Stimulated activated CD8-positive, alpha-beta memory T cell treated with anti-CD3 and anti-CD28 coated beads, Interleukin-4, amount 100 ng/mL, for 24 hours (primary cell): ENCODE measurements at places on chromosomes 12 and 14.

DNA sequence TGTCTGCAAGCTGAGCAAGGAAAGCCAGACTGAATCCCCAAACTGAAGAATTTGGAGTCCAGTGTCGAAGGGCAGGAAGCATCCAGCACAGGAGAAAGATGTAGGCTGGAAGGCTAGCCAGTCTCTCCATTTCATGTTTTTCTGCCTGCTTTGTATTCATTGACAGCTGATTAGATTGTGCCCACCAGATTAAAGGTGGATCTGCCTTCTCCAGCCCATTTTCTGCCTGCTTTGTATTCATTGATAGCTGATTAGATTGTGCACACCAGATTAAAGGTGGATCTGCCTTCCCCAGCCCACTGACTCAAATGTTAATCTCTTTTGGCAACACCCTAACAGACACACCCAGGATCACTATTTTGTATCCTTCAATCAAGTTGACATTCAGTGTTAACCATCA, 85.3 kb downstream of the PLBD1 start:
- DNase-seq, result no peak

- DNase-seq, result no peak
Measured at GRCh38 chr12:10247436-10248058, 34.9 kb downstream of the GABARAPL1 start.

GRCh38 chr12:65123435-65124063, 2.4 kb upstream of the WIF1 start:
- DNase-seq, result no peak

GRCh38 chr12:132084621-132085290, 59.4 kb downstream of the DDX51 start:
- DNase-seq, result peak; percentile 28

DNA sequence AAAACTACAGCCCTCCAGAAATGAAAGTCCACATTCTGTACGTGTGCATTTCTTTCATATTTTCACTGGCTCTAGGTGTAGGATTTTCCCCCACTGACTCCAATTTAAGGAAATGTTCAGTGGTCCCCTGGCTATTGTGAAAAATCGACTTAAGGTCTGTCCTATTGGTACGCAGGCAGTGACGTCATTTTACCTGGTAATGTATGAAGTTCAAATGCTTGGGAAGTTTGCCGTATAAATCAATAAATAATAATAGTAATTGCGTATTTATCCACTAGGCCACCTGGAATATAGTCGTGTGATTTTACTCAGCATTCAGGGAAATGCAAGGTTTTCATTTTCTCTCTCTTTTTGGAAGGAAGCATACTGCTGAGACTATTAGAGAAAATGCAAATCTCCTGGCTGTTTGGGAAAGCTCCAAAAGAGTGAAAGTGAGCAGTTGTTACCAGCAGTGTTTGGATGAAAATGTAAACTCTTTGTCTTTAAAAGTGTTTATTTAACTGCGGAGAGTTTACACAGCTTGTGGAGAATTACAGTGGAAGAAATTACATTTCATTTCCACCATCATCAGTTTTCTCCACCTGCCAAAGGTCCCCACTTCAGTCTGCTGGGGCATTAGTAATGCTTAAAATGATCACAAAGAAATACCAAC, 107.0 kb downstream of the EXOC5 start:
- no peak for DNase-seq

DNA sequence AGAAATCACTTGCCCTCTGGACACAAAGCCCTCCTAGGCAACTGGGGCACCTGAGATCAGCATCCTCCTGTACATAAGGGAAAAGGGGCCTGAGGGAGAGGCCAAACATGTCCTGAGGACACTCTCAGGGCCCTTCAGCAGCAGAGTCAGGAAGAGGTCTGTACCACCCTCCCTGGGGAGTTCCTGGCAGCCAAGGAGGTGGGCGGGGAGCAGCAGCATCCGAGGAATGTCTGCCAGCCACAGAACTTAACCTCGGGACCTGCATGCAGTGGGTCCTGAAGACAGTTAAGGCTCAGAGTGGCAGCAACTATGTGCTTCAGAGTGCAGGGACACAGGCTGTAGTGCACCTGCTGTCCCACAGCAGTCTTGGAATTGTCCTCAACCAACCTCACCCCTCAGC, 62.1 kb downstream of the SPTB start:
- no peak for DNase-seq

DNA sequence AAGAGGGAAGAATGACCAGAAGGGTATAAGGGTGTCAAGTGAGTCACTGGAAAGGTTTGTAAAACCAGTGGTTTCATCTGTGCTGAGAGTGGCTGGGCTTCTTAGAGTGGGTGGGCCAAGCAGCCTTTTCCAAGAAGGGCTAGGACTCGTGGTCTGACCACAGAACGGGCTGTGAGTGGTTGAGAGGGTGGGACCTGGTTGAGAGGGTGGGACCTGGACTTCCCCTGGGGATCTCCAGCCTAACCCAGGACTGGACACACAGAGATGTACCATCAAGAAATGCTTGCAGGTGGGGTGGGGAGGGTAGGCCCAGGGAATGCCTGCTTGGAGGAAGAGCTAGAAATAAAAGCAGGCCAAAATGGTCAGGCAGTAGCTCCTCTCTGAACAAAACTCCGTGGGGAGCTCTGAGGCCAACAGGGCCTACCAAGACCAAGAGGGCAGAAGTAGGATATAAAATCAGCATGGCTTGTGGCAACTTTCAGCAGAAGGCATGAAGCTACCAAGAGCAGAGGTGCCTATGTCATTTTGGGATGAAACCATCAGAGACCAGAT, 140.5 kb downstream of the FOXN3 start:
- DNase-seq, result peak; percentile 79

DNA sequence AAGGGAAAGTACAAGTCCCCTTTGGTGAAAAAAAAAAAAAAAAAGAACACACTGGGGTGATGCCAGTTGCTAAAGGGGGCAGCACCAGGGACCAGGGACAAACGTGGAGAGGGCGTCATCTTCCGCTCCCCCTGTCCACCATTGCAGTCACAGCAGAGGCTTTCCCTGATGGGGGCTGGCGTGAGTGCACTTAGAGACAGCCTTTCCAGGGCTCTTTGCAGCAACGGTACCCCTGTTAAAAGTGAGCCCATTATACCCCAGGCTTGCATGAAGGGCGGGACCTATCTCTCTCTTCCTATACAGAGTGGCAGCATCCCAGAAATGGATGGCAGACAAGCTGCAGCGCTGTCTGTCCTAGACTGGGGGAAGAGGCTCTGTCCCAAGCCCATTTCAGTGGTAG, 155.0 kb downstream of the KCNK10 start:
- DNase-seq, result no peak

GRCh38 chr14:72457641-72458040, 436.3 kb downstream of the DPF3 start:
- DNase-seq, result no peak

DNA sequence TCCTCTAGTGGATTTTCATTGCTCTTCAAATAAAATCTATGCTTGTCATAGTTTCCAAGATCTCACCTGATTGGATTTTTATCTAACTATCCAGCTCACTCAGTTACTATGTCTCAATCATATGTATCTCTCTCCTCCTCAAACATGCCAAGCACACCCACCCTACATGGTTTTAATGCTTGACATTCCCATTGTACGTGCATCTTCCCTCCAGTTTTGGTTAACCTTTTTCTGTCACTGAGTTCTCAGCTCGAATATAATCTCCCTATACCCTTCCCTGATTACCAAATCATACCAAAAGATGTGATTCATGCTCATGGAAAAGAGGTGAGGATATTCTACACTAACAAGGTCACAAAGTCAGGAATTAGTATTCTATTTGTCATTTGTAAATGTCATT, 12.0 kb upstream of the PTPRQ start:
- no peak for DNase-seq

GRCh38 chr12:3103806-3104205, 26.6 kb downstream of the TSPAN9 start:
- no peak for DNase-seq
